ENCODE measurements at places on chromosomes 5 and 9.

DNA sequence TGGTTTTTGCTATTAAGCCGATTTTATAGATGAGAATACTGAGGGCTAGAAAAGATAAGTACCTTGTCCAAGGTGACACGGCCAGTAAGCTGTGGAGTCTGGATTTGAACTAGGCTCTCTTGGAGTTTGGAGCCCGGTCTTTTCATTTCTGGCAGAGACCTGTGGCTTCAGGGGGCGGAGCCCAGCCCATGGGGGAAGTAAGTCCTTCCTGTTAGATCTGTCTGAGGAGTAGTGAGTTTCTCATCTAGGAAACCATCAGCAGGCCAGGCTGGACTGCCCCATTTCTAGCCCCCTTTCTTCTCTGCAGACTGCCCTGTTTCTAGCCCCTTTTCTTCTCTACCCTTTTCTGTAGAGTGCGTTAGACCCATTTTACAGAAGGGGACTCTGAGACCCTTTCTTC is 521 bp upstream of the PTGS1 start:
- DNase-seq: no peak

DNA sequence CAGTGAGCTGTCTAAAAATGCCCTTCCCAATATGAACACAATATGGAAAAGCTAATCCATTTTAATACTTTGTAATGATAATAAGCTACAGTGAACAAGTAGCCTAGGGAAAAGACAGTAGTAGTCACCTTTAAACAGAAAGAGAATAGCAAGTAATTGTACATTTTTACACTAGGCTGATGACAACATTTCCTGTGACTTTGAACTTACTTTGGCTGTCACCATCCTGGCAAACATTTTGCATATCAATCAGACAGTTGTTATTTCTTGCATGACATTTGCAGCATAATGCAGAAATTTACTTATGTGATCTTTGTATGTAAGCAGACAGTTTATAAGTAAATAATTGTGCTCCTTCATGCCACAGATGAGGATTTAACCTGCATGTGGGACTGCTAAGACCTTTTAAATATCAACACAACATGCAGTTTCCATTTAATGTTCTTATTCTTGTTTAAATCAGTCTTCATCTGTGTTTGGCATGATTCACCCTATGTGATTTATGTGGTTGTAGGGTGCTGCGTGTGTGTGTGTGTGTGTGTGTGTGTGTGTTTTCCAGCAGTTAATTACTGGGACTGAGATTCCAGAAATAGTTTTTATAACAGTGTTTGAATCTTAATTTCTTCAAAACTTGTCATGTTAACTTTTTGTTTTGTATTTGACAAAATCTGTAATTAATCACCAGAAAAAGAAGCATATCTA is 997.1 kb upstream of the ARRDC3 start:
- no peak for DNase-seq

DNA sequence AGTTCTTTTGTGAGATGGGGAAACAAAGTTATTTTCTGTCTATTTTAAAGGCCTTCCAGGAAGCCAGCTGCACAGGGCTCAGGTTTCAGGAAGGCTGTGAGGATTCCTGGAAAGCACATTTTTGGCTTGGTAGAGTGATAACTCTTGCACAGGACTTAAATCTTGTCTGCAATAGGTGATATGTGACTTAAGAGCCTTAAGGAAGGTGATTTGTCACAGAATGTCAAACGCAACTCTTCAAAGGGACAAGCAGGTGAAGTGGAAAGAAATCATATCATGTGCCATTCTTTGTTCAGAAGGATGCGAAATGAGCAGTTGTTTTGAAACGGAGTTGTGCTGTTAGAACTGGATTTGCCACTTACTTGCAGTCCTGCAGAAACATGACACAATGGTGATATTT is 459.3 kb downstream of the MAT2B start:
- no peak for DNase-seq

DNA sequence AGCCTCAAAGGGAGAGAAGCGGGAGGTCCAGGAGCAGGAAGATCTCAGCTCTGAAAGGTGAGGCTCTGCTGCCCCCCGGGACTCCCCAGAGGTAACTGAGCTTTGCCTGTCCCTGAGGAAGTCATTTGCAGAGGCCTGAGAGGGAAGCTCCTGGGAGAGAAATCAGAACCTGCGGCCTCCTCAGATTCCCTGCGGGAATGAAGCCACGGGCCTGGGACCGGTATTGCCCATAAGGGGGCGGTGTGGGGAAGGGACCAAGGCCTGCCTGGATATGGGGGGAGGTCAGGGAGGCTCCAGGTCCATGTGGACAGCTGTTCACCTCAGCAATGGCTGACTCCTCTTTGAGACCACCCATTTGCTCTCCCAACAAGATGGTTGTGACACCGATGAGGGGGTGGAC is 1.3 kb downstream of the SPATA31E1 start:
- DNase-seq: peak; percentile 84

DNA sequence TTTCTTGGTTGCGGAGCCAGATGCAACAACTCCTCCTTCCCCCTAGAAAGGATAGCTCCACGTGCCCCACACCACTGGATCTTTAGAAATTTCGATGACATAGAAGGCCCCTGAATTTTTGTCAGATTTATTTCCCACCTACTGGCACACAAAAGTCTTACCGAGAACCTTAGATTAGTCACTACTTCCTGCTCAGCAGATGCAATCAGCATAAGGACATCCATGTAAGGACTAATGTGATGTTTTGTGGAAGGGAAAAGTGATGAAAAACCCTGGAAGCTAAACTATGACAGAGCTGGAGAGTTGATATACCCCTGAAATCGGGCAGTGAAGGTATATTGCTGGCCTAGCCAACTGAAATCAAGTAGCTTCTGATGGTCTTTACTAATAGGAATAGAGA is 125.5 kb upstream of the NFIL3 start:
- DNase-seq: no peak

DNA sequence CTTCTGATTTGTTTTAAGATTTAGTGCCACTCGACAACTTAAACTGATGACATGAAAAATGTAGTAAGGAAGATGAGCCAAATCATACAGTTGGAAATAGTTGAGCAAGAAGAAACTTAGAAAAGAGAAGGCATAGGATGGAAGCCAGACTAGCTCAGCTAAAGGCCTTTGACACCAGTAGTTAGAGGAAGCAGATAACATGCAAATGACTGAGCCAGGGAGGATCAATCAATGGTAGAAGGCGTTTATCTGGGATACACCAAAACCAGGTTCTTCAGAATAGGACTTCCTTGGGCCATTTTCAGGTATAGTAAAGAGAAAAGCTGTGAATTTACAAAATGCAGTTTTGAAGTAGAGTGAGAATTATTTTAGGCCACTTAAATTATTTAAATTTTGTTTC is 3.2 kb downstream of the TDRD7 start:
- DNase-seq: no peak

DNA sequence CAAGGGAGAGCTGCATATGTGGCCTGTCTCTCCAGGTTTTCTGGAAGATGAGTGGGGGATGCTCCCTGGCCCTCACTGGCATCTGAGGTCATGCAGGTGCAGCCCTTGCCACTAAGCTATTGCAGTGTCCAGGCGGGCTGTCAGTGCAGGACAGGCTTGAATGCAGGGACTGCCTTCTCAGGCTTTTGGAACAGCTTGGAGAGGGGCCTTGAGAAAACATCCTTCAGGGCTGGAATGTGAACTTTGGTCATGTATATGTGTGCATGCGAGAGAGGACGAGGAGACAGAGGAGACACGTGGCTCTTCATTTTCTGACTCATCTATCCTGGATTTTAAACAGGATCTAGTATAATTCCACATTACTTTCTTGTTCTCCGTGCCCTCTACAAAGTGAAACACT is 90.3 kb downstream of the MACROH2A1 start:
- DNase-seq: no peak

DNA sequence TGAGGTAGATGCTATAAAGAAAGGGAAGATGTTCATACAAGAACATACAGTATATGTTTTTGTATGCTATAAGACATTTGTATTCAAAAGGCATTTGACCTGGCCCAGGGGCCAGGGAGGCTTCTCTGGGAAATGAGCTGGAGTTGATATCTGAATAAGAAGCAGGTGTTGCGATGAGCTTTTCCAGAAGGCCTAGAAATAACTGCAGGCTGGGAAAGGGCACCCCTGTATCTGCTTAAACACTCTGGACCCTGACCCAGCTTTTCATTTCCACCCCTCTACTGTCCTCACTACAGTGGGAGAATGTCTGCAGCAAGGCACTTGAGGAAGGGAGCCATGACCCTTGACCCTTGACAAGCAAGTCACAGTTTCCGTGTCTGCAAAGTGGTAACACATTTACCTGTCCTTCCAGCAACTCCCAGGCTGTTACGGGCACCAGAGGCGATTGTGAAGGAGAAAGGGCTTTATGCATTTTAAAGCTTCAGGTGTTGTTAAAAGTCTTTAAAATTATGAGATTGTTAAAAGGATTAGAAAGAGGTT is 88.2 kb upstream of the PANK3 start:
- no peak for DNase-seq

GRCh38 chr9:114002986-114003350 is 75.1 kb downstream of the AMBP start:
- no peak for DNase-seq

DNA sequence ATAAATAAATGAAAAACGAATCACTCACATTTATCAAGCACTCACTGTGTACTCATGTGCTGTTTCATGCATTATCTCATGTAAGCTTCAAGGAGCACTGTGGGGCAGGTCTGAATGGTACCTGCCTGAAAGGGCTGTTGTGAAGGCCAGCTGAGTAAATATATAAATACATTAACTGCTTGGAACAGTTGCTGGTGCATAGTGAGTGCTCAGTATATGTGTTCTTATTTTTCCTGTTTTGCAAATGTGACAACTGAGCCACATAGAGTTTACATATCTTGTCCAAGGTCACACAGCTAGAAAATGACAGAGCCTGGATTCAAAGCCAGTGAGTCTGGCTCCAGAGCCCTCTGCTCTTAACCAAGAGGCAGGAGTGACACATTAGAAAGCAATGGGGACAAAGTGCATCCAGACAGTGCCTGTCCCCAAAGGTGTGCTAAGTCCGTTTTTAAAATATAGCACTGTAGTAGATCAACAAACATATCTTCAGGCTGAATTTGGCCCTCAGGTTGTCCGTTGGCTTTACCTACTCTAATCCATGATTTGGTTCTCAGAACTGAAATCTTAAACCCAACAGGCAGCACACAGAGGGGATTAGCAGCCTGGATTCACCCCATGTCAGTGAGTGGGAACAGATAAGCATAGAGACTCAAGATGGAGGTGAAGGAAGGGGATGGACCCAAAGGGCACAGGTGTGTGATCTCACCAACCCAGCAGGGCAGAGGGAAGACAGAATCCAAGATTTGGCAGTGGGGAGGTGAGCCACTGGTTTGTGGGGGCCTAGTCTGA is 70.8 kb downstream of the WWC1 start:
- DNase-seq: no peak

GRCh38 chr9:82168585-82168984 is 180.0 kb downstream of the SPATA31D1 start:
- DNase-seq: no peak

DNA sequence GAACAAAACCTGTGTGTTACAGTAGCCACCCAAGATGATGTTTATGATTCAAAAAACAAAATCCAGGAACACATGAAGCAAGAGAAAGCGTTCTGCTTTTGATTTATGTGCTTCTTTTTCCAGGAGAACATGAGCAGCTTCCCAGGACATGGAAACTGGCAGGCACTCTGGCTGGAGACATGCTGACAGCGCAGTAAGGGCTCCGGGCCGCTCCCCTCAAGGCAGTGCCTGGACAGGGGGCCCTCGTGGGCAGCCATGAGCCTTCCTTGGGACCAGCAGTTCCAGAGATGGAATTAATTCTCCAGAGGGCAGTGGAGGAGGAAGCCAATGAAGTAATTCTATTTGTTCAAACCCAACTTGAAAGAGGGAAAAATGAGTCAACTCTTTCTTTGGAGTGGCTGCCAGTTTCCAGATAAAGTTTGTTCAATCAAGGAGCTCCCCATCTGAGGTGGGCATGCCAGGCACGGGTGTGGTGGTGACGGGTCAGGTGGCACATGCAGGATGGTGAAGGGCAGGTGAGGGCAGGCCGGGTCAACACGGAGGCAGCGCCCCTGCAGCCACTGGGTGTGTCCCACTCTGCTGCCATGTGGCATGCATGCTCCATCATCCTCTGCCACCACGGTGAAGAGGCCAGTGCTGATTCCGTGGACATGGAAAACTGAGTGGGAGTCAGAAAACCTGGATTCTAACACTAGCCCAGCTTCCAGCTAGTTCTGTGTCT is 83.8 kb downstream of the OTULIN start:
- no peak for DNase-seq

- no peak for DNase-seq
These were observed 4.9 kb downstream of the TMEM171 start for GRCh38 chr5:73125289-73125688.

DNA sequence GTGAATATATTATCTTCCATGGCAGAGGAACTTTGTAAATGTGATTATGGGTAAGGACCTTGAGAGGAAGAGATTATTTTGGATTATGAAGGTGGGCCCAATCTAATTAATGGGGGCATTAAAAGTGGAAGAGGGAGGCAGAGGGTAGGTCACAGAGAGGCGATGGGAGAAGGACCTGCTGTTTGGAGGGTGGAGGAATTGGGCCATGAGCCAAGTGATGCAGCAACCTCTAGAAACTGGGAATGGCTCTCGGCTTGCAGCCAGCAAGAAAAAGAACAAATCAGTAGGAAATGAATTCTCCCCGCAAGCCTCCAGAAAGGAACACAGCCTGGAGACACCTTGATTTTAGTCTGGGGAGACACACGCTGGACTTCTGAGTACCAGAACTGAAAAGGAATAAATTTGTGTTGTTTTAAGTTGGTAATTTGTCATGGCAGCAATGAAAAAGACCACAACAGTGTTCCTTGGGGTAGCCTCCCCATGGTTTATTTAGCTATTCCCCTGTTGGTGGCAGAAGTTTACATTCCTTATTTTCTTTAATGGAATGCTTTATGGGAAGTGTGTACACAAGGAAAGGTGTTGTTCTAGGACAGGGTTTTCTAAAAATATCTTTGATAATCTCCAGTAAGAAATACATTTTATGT is 103.6 kb downstream of the HSPA4 start:
- DNase-seq: no peak

DNA sequence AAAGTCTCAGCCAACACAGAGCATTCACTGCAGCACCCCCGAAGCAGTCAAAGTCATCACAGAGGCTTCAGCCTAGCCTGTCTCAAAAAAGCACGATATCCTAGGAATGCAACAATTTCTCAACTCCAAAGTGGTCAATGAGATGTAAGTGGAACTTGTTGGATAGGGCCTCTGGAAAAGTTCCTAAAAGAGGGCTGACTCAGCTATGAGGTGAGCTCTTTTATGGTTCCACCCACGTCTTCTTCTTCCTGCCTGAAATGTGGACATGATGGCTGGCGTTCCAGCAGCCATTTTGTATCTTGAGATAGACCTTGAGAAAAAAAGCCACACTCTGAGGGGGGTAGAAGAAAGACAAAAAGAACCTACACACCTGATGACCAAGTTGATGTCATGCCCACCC is 32.5 kb upstream of the TRIO start:
- DNase-seq: no peak

GRCh38 chr5:99045871-99046270 is 117.1 kb upstream of the CHD1 start:
- no peak for DNase-seq

- DNase-seq: no peak
These were observed 420.4 kb downstream of the CETN3 start for GRCh38 chr5:89988998-89989655.
